ENCODE measurements at places on chromosomes 1 and 21.

DNA sequence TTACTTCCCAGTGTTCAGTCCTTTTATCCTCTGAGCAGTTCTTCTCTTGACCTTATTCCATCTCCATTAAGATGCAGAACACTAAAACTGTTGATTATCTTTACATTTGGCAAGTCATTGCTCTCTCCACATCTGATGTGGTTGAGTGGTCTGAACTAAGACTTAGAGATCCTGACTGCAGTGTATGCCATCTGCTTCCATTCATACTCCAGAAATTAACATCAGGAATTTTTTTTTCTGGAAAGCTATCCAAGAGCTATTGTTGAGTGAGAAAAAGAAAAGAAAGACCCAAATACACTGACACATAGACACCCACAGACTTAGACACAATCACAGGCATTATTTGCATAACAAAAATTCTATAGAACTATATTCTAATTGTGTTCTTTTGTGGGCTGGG lies 3.7 kb upstream of the TRIM62 start:
- no peak for DNase-seq

DNA sequence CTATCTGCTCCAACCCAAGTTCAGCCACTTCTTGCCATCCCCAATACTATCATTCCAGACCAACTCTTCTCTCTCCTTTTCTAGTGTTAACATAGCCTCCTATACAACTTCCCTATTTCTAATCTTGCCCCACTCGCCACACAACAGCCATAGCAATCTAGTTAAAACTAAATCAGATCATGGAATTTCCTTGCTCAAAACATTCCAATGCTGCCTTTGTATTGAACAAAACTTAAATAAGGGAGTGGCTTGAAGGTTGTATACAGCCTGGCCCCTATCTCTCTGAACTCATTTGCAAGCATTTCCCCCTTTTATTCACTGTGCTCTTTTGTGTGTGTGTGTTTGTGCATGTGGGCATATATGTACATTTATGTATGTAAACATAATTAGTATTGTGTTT lies 118.1 kb upstream of the SGIP1 start:
- DNase-seq = no peak

DNA sequence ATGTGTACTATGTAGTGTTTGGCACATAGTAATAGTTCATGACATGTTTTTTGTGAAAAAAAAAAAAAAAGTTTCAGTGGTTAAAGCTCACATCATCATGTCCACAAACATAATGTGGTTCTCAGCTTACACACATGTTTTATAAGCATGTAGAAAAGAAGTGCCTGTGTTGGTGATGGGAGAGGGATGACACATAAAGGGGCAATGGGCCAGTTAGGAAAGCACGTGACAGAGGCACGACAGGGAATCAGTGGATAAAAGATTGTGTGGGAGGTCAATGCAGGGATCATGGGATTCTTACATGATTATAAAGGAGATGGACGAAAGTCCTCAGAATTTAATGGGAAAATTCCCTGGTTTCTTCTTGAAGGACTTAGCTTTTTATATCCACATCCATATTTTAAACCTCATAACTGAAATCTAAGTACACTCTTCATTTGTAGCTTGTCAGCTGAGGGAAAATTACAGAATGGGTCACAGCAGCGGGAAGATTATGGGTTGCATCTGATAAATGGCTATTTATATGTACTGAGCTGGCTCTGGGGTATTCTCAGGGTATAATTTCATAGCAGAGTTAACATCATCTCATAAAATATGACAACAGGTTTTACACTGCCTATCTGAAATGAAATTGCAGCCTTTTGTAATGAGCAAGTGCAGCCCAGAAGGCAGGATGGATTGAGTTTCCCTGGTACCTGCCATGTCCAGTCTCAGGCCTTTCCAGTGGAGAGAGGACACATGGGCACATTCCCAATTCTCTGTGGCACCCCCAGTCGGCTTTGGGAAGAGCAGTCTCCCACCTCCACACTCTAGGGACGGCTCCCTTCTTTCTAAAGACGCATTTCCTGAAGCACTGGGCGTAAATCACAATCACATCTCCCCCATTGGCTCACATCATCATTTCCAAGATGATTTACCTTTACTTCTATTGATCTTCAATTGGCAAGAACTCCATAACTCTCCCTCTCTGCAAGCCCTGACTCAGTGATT lies 42.3 kb upstream of the NHLH2 start:
- no peak for DNase-seq

DNA sequence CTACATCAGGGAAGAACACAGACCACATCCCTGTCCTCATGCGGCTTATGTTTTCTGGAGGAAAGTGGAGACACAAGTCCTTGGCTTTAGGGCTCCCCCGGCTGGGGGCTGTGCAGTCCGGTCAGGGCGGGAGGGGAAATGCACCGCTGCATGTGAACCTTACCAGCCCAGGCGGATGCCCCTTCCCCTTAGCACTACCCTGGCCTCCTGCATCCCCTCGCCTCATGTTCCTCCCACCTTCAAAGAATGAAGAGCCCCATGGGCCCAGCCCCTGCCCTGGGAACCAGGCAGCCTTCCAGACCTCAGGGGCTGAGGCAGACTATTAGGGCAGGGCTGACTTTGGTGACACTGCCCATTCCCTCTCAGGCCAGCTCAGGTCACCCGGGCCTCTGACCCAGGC lies 45.5 kb downstream of the TNNT2 start:
- no peak for DNase-seq

DNA sequence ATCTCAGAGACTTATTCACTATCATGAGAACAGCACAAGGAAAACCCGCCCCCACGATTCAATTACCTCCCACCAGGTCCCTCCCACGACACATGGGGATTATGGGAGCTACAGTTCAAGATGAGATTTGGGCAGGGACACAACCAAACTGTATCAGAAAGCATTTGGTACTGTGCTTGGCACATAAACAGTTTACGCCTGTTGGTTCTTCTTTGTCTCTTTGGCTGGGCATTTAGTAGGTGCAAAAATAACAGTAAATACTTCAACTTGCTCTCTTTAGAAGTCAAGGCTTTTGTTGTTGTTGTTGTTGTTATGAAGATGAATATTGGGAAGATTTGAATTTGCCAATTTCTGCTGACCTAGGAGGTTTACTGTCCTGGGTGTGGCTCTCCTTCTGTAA lies 175.4 kb upstream of the IGSF21 start:
- DNase-seq = no peak

DNA sequence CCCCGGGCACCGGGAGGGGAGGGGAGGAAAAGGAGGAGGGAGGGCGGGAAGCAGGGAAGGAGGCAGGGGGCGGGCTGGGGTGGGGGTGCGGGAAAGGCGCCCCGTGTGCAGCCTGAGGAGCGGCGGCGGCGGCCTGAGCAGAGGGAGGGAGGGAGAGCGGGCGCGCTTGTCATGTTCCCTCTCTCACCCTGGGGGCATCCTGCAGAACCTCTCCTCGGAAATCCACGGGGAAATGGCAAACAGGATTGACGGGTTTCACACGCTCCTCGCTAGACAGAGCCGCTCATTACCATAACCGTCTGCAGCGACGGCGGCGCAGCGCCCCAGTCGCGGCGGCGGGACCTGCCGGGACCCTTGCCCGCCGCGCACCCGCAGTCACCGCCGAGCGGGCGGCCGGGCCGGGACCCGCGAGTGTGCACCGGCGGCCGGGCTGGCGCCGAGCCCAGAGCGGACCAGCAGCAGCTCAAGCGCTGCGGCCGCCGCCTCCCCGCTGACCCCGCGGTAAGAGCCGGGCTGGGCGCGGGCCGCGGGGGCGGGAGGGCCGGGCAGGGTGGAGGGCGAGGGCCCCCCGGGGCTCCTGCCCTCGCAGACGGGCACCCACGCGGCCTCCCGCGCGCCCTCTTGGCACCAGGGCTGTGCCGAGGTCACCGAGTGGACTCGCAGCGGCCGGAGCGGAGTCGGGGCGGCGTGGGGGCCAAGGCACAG lies at the start of gene SERTAD4:
TSS of gene SERTAD4 (plus strand) at position 286 of the 705 bp plus-strand sequence. CDS start 5,165 bp downstream, outside the sequence.
- DNase-seq = no peak

DNA sequence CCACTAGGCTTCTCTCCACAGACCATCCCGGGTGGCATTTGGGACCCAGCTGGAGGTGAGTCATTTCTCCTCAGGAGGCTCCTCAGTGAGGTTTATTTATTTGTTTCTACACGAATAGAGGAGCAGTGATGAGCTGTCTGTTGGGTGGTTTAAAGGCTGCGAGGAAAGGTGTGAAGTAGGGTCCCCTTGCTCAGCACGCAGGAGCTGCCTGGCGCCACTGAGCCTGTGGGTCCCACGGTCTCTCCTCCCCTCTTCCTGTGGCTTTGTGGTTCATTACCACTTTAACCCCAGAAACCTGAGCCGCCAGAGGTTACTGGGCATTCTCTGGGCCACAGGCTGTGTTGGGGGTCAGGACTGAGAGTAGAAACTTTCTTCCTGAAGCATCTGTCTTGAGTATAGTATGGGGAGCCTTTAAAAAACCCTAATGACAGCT lies 39.9 kb downstream of the IL6R start:
- peak; percentile 71 for DNase-seq

GRCh38 chr1:22796642-22797041 lies 86.0 kb downstream of the EPHB2 start:
- no peak for DNase-seq

DNA sequence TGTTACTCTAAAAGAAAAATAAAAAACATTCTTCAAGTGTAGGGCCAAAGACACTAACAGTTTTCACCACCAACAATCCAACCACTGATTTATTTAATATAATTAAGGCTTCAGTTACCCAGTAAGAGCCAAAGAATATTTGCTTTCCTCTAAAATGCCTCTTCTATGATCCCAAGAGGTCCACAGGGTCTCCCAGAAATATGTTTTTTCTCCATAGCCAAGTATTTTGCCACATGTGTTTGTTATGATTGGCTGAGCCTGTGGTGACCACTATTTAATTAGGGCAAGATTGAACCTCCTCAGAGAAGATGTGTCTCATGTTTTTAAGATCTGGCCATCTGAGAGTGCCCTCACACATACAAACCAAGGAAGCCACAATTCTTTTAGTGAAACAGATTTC lies 135.9 kb downstream of the TPR start:
- no peak for DNase-seq
